Stimulated activated CD4-positive, alpha-beta T cell treated with anti-CD3 and anti-CD28 coated beads, Interleukin-15, amount 100 ng/mL, for 1 hour (primary cell): ENCODE measurements at places on chromosomes 7 and 10.

GRCh38 chr10:108608860-108609259, 1314.5 kb downstream of the XPNPEP1 start:
- no peak for DNase-seq

GRCh38 chr7:90596671-90597562, 796 bp downstream of the CDK14 start:
- no peak for DNase-seq

GRCh38 chr10:51004776-51005175, 69.5 kb upstream of the PRKG1 start:
- DNase-seq = no peak

DNA sequence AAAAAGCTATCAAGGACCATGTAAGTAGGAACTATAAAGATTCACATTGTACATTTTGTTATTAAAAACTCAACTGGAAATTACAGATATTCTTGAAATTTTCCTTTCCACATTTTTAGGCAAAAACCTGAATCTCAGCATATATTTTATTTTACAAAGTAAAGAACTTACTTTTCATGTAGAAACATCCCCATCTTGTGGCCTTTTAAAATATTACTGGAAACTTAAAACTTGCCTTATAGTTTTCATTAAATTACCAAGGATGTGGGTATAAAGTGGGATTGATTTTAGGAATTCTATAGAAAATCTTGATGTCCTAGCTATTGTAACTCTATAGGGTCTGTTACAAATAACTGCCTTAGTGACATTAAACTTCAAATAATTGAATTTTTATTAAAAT, 10.6 kb downstream of the DBF4 start:
- DNase-seq = no peak

- no peak for DNase-seq
These were observed 89.0 kb downstream of the AASS start for GRCh38 chr7:122055073-122055472.

- DNase-seq = no peak
These were observed 442.0 kb downstream of the MDFIC start for GRCh38 chr7:115363916-115364315.

DNA sequence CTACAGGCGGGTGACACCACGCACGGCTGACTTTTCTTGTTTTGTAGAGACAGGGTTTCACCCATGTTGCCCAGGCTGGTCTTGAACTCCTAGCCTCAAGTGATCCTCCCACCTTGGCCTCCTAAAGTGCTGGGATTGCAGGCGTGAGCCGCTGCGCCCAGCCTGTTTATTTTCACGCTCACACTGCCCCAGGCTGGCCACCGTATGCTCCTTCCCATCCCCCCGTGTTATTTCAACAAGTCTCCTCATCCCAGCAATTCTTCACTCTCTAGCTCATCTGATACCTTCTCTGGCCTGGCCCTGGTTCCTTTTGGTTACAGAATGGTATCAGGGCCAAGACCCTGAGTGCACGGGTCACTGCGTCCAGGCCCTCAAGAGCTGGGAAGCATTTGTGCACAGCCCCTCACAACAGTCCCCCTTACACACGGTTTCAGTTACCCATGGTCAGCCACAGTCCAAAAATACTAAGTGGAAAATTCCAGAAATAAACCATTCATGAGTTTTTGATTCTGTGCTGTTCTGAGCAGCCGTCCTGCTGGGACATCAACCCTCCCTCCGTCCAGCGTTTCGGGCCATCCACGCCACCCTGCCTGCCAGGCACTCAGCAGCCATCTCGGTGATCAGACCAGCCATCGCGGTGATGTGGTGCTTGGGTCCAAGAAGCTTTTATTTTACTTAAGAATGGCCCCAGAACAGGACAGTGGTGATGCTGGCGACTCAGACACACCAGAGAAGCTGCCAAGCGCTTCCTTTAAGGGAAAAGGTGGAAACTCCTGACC, 8.9 kb downstream of the COX19 start:
- DNase-seq = no peak

GRCh38 chr10:78772986-78773530, 295.7 kb upstream of the ZMIZ1 start:
- DNase-seq = no peak

DNA sequence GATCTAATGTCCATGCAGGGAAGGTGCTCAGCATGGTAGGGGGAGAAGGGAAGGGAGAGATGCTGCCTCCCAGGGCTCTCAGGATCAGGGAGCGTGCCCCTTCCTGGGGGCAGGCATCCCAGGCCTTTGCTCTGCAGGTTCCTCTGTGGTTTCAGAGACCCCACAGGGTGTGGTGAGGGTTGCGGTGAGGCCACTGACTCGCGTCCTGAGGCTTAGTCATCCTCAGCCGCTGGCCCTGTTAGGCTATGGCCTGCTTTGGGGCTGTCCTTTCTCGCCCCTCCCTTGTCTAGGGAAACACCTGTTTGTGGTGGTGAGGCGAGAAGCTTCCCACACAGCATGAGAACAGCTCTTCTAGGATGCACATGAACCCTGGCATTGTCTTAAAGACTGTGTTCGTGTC, 558.3 kb upstream of the FOXK1 start:
- DNase-seq = no peak

- DNase-seq = no peak
These were observed 212.7 kb downstream of the TAX1BP1 start for GRCh38 chr7:27952456-27953285.

- DNase-seq = peak; percentile 45
These were observed 41.8 kb downstream of the BLNK start for GRCh38 chr10:96229568-96230030.

GRCh38 chr10:72887043-72887442, 6.5 kb upstream of the OIT3 start:
- DNase-seq = no peak

DNA sequence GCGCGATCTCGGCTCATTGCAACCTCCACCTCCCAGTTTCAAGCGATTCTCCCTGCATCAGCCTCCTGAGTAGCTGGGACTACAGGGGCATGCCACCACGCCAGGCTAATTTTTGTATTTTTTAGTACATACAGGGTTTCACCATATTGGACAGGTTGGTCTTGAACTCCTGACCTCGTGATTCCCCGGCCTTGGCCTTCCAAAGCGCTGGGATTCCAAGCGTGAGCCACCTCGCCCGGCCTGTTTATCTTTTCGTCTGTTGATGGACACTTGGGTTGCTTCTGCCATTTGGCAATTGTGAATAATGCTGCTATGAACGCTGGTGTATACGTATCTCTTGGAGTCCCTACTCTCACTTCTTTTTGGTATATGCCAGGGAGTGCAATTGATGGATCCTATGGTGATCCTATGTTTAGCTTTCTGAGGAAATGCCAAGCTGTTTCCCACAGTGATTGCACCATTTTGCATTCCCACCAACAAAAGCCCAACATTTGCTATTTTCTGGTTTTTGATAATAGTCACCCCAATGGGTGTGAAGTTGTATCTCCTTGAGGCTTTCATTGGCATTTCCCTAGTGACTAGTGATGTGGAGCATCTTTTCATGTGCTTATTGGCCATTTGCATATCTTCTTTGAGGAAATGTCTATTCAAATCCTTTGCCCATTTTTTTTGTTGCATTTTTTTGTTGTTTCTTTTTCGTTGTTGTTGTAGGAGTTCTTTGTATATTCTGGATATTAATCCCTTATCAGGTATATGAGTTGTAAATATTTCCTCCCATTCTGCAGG, 3.5 kb downstream of the ANTXRL start:
- no peak for DNase-seq

- DNase-seq = no peak
These were observed 12.0 kb downstream of the XRCC2 start for GRCh38 chr7:152663931-152664330.

DNA sequence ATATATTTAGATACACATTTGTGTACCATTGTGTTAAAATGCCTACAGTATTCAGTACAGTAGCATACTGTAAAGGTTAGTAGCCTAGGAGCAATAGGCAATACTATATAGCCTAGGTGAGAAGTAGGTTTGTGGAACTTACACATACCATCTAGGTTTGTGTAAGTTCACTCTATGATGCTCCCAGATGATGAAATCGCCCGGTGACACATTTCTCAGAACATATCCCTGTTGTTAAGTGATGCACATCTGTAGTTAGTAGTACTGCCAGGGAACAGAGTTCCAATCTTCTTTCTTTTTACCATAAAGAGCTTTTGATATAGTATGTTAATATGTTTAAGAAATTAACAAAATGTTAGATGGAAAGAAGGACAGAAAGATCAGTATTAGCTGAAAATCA, 138.2 kb downstream of the SNX13 start:
- DNase-seq = no peak

DNA sequence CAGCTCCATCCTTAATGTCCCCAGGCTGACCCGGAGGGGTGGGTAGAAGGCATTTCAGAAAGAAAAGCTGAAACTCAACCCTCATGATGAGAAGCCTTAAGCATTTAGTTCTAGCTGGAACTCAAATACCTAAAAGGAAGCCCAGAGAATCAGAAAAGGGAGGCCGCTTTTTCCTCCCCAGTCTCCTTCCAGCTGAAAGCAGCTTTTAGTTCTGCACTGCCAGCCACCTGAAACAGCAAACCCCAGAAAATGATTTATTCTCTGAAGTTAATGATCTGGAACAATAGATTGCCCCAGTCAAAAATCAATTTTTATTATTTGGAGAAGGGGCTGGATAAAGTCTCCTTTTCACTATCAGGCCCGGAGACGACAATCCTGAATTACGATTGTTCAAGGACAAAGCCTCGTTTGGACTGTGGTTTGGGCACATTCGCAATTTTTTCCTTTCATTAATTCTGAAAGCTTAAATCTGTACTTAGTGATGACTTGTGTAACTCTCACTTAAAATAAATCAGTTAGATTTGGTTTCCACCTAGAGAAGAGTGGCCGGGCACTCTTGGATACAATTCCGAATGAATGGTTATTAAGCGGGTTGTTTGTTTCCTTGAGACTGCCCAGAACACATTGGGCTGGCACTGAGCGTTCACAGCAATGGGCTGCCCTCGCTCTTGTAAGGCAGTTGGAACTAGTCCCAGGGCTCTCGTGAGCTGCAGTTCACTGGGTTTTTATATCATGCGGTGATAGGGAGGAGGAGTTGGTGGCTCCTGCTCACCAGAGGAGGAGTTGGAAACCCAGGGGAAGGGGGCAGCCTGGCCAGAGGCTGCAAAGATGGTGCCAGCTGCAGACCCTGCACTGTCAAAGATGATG, 262.2 kb downstream of the CCSER2 start:
- no peak for DNase-seq

DNA sequence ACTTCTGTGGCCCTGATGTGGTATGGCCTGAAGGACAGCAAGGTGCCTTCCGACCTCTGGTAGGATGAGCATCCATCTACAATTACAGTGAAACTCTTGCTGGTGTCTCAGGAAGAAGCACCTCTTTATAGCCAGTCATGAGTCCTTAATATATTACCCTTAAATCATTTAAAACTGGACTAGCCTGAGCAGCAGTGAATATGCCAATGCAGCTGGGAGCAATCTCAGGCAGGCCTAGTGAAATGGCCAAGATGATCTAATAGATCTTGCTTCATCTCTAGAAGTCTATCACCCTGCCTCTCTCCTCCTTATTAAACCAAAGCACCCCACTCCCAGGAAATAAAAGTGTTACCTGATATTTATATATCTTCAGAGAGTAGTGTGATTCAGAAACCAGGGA, 66.7 kb upstream of the SORCS3 start:
- DNase-seq = no peak

GRCh38 chr7:114554781-114555537, 140.3 kb downstream of the FOXP2 start:
- DNase-seq = no peak

DNA sequence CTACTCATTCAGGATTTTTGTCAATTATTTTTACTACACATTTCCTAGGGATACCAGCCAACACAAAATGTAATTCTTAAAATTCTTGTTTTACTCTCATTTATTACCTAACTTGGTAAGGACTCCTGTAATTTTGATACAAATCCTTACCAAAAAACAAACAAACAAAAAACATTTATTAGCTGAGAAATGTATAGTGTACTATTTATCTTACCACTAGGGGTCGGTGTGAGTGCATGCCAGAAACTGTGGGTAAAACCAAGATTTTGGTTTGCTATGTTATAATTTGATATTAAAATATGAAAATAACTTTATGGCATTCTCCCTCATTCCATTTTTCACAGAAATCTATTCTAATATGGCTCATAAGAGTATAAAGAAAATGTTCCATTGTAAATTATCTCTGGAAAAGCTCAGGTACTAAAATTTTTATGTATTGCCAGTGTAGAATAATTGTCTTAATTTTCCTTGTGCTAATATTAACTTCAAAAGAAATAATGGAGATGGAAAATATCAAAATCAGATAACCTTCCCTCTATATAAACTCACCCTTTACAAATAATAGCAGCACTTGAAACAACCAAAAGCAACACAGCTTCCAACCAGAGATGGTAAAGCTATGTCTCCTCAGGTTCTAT, 290.8 kb upstream of the PCDH15 start:
- DNase-seq = no peak

GRCh38 chr7:87704590-87704989, 76.4 kb downstream of the RUNDC3B start:
- no peak for DNase-seq

DNA sequence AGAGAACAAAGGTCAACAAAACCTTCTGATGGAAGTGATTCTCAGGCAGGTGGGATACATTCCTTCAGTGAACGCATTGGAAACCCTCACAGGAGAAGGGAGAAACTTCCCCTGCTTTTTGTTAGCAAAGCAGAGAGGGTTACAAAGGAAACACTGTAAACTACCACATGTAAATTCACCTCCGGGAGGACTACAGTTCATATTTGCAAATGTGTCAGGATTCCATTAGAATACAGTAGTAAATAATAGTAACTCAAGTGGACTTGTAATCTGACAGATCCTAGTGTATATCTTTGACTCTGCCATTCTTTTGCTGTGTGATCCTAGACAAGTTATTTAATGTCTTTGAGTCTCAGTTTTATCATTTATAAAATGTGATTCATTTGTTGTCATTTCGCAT, 504.3 kb upstream of the NRP1 start:
- DNase-seq = no peak

GRCh38 chr10:107554333-107554732, 389.8 kb upstream of the SORCS1 start:
- DNase-seq = no peak

DNA sequence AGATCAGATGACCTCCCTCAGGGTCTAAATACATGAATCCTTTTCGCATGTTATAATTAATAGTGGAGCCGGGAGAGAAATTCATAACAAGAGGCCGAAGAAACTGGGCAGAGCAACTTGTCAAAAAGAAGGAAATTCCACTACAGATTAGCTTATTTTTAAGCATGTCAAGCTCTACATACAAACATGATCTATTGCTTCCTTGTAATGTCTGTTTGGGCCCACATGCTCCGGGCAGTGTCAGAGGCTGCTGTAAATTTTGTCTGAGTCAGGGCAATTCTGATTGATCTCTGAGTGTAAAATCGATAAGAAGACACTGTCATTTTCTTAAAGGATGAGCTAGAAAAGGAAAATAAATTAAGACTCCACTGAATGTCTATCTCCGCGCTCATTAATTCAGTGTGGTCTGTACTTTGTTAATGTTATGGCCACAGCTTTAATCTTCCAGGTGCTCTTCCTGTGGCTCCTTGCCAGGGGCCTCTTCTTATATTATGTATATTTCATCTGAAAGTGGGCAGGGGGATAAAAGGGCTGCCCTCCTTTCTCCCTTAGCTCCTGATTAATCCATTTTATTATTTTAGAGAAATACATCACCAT, 194.1 kb upstream of the SP8 start:
- no peak for DNase-seq
